ENCODE measurements at places on chromosomes 4 and X.
A peak's percentile ranks its signal among the peaks of the same experiment; 100 is the strongest.

- DNase-seq = no peak
These were observed 12.2 kb downstream of the GK start for GRCh38 chrX:30665471-30665870.

DNA sequence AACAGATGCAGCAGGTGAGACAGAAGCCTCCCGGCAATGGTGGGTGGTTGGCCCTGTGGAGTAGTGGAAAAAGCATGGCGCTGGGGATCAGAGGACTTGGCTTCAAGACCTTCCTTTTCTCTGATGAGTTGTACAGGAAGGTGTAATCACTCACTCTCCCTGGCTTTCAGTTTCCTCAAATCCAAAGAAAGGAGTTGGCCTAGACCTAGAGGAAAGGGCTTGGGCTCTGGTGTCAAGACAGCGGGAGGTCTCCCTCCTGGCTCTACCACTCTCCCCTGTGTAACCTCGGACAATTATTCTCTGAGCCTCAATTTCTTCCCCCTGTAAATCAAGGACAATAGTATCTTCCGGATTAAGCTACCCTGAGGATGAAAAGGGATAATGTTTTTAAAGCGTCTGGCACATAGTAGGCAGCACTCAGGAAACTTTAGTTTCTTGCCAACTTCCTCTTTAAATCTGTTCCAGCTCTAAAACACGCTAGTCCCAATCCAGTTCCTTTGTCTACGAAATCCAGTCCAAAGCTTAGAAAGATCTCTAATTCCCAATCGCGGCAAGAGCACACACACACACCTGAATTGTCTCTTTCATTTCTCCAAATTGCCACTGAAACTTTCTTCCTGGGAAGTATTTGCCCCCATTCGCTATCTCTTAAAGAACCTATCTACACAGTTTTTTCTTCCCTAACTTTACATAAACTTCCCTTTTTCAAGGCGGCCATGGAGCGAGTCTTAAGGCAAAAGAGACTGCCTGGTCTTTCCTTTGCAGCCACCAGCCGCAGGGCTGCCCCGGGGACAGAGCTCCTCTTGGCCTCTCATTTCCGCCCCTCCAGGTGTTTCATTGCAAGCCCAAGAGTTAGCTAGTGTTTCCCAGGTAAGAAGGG lies 29.9 kb upstream of the GPC4 start:
- DNase-seq = peak; percentile 45

- DNase-seq = peak; percentile 81
These were observed 121.6 kb downstream of the RASL11B start for GRCh38 chr4:52983563-52984303.

DNA sequence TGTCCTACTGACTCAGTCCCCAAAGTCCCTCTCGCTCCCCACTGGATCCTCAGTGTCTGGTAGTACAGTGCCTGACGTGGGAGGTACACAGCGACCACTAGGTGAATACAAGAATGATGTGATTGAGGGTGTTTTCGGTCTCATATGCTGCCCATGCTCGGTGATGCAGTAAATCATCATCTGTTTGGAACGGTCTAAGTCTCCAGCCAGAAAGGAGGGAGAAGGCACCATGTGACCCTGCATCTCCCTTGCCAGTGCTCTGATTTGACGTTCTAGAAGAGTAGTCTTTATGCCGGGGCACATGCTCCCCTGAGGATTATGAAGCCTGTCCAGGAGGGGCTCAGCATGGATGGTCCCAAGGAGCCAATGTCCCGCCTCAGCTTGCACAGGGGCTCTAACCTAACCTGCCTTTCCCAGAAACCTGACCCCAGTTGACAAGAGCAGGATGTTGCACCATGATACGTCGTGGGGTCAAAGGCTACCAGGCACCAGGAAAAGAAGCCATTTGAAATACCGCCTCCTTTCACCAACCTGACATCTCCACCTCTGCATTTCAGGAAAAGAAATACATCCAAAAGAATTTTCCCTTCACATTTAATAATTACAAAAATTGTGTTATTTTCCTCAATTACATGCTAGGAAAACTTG lies 13.8 kb upstream of the PLXNB3 start:
- no peak for DNase-seq

DNA sequence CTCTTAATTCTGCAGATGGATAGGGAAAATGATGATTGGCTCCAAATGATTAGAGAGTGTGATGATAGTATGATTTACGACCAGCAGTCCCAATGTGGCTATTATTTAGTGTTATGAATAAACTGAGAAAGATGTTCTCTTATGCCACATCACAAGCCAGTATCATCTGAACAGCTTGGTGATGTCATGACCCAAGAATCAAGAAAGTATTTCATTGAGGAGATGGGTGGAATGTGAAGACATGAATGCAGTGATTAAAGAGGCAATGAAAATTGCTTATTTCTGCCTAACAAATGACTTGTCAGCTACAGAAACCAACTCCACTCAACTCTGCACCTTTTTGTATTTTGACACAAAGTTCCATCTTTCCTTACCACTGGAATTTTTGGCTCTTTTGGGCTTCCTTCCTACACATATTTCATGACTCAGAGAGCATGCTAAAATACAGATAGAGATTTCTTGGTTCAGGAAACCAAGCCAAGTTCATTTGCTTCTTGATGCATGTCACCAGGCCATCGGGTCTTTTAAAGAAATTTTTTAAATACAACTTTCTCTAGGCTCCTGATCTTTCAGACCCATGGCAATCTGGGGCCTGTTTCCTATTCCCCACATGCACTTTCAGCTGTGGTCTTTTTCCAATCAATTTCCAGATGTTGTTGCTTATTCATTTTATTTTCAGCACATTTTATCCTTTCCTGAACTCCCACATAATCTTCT lies 174.2 kb downstream of the HHIP start:
- no peak for DNase-seq

DNA sequence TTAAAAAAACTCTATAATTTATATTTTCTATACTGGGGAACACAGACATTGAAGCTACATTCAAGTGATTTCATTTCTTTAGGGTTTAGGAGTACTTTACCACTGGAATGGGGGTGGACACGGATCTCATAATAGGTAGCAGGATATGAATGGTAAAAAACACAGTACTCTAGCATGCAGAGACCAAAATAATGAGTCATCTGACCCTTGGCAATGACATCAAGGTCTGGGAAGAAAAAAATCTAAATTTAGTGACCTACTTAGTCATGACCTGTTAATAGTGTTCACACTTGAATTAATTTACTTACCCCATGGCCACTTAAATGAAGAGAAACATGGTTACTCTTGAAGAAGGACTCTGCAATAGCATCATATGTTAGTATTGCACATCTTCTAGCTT lies 187.9 kb downstream of the EPHA5 start:
- no peak for DNase-seq

DNA sequence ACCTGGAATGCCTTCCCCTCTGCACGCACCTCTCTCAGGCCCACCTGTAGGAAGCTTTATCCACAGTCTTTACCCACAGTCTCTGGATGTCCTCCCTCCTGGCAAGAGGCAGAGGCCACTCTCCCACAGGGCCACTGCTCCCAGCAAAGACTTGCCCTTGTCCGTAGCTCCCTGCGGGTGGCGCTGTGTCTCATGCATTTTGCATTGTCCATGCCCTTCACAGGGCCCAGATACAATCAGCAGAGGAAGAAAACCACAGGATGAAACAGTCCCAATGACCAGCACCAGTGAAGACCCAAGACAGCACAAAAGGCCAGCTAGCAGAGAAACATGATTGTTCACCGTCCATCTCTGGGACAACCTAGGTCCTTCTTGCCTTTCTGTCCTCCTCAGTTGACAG lies 2.1 kb upstream of the NSG1 start:
- peak; percentile 69 for DNase-seq

GRCh38 chr4:99088023-99088449 lies 552 bp downstream of the ADH5 start:
- peak; percentile 69 for DNase-seq

- DNase-seq = peak; percentile 28
These were observed 73.8 kb downstream of the KDM6A start for GRCh38 chrX:44946771-44947170.

- peak; percentile 56 for DNase-seq
These were observed 22.2 kb downstream of the VSIG4 start for GRCh38 chrX:66017659-66018170.

DNA sequence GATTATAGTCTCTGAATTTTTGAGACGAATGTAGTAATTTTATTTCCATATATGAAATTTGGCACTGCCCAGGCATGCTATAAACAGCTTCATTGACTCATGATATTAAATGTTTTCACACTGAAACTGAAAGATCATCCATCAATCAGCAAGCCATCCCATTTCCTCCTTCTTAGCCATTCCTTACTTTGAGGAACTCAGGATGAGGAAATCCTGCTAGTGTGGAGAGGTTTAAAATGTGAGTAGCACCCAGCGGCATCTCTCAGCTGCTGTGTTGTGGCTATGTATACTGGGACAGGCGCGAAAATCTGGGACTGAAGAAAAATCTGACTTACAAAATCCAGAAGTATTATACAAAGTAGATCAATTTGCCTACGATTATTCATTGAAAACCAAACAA lies 52.1 kb downstream of the PTCHD1 start:
- no peak for DNase-seq

GRCh38 chr4:144645102-144645630 lies 790 bp upstream of the HHIP start:
- no peak for DNase-seq

GRCh38 chr4:79078339-79078738 lies 139.1 kb upstream of the PAQR3 start:
- DNase-seq = peak; percentile 34

GRCh38 chr4:154506253-154506652 lies 14.7 kb upstream of the DCHS2 start:
- peak; percentile 75 for DNase-seq

GRCh38 chrX:3407781-3408180 lies 61.3 kb upstream of the MXRA5 start:
- no peak for DNase-seq

DNA sequence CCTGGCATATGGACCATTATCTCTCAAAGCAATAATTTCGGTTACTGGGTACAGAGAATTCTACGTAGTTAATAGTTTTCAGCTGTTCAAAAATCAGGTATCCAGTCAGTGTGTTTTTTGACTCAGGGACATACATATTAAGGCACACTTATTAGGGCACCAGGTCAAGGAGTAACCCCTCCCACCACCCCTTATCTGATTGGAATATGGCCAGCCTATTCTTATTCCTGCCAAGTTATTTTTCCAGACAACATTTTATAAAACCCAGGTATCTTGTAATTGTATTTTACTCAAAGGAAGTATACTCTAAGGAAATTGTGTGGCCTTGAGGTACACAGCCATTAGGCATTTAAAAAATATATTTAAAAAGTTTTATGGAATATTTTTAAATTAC lies 4.3 kb downstream of the ZFX start:
- DNase-seq = peak; percentile 1

- DNase-seq = peak; percentile 27
These were observed 1805.6 kb upstream of the TENM3 start for GRCh38 chr4:180437601-180438000.

GRCh38 chr4:118773429-118773792 lies 62.5 kb downstream of the SEC24D start:
- DNase-seq = no peak

DNA sequence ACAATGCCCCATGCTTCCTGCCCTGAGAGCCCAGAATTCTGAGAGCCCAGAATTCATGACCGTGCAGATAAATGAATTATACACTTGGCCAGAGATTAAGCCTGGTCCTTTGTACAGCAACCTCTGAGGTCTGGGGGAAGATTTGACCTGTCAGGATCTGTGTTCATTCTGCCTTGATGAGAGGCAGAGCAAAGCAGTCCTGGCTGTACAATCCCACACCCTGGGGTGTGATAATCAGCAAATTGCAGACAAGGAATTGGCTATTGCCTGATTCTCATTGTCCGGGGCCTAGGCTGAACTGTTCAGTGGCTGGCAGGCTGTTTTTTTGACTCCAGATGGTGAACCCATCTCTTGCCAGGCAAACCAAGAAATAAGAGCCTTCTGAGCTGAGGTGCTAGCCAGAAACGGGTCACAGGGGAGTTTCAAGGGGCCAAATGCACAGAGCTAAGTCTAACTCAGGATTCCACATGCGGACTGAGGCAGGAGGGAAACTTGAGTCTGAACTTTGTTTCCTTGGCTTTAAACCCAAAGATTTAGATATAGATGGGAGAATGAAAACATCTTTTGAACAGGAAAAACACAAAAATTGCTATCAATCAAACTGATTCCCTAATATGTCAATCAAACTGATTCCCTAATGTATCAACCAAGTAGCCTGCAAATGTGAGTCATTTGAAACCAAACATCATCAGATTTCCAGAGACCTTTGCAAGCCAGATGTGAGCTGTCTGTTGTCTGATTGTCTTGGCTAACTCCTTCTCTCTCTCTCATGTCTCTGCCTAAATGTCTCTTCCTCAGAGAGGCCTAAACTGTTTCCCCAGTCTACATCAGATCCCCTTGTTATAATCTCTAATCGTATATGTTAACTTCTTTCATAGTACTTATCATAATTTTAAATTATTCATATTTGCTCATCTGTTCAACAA lies 159.3 kb downstream of the ATG4A start:
- DNase-seq = no peak

- no peak for DNase-seq
These were observed 13.6 kb downstream of the JADE1 start for GRCh38 chr4:128823025-128823661.

- no peak for DNase-seq
These were observed 45.8 kb upstream of the MSANTD1 start for GRCh38 chr4:3202836-3203820.

GRCh38 chrX:133776072-133776471 lies 209.3 kb downstream of the GPC3 start:
- peak; percentile 21 for DNase-seq

DNA sequence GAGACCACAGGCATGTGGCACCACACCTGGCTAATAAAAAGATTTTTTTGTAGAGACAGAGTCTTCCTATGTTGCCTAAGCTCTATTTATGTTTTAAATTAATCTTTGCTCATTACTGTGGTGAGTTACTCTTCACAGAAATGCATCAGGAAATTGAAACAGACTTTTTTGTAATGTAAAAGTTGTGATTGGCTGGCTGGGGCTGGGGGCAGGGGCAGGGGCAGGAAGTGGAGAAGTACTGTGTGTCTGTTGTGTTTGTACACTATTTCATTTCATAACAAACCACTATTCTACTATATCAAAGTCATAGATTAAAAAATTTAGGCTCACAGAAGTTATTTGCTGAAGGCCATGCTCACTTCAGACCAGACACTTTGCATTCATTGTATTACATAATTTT lies 19.1 kb upstream of the ABRAXAS1 start:
- no peak for DNase-seq

GRCh38 chr4:88814043-88814617 lies 116.5 kb upstream of the NAP1L5 start:
- DNase-seq = no peak

DNA sequence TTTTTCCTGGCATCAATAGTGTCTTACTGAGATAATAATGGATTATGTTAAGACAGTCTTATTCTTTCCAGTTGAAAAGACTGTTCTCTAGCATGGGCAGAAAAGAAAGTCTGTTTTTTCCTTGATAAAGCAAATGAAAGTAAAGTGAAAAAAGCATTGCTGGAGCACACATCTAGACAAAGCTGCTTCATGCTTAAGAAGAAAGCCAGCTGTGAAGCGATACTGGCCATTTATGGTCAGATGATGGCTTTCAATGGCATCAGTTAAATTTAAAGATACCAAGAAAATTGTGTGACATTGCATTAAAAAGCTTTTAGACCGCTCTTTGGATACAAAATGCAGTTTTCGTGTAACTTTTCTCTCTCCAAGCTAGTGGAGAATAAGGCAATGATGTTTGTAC lies 242.1 kb upstream of the TRAM1L1 start:
- DNase-seq = peak; percentile 30
